ENCODE measurements at places on chromosomes 13 and 19.

- DNase-seq: no peak
Measured at GRCh38 chr13:49098198-49098597, 121.9 kb upstream of the MLNR start.

DNA sequence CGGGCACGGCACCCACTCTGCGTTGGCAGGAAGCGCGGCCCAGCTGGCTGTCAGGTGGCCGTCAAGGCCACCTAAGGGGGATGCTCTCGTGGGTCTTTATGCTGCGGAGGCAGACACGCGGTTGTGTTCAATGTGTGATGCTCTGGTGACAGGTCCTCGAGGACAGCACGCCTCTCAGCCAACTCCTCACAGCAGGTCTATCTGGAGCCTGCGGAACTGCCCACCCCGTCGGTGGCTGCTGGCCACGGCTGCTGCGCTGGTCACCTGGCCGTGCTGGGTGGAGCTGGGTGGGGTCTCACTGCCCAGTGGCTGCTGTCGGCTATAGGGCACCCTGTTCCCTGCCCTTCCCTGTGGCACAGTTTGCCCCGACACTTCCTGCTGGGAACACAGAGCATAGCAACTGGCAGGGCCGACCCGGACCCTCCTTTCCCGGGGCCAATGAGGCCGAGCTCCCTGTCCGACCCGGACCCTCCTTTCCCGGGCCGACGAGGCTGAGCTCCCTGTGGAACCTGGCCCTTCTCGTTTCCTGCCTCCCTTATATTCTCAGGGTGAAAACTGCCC, 14.3 kb upstream of the F7 start:
- DNase-seq: peak; percentile 14

GRCh38 chr13:31807090-31807541, 67.8 kb downstream of the RXFP2 start:
- DNase-seq: no peak

DNA sequence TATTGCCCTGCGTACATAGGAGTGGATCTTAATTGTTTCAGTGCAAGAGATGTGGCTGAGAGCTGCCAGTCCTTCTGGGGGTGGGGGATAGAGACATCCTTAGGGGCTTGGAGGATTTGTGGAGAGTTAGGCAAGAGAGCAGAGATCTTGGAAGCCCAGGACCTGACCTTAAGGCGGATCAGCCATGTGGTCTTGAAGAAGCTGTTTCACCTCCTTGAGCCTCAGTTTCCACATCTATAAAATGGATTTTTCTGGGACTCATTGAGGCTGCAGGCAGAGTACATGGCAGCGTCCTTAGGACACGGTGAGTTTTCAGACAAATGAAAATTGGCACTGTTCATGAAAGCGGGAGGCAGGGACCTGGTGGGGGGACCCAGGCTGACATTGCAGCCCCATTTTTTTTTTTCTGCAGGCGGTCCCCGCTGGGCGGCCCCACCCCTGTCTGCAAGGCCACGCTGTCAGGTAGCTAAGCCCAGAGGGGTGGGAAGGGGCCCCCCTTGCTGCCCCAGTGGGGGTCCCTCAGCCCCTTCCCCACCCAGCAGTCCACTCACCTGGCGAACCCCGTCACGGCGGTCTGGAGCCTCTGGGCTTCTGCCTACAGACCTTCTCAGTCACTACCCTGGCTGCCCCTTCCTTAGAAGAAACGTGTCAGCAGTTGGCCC, 30.0 kb downstream of the PDE4A start:
- DNase-seq: no peak

- DNase-seq: no peak
Measured at GRCh38 chr13:66216728-66217127, 1013.4 kb downstream of the PCDH9 start.

GRCh38 chr19:28603453-28603852, 609.5 kb downstream of the UQCRFS1 start:
- DNase-seq: no peak

GRCh38 chr13:50401721-50402465, 386.6 kb downstream of the KCNRG start:
- DNase-seq: no peak

- DNase-seq: no peak
Measured at GRCh38 chr13:50970956-50971355, 61.4 kb downstream of the RNASEH2B start.

DNA sequence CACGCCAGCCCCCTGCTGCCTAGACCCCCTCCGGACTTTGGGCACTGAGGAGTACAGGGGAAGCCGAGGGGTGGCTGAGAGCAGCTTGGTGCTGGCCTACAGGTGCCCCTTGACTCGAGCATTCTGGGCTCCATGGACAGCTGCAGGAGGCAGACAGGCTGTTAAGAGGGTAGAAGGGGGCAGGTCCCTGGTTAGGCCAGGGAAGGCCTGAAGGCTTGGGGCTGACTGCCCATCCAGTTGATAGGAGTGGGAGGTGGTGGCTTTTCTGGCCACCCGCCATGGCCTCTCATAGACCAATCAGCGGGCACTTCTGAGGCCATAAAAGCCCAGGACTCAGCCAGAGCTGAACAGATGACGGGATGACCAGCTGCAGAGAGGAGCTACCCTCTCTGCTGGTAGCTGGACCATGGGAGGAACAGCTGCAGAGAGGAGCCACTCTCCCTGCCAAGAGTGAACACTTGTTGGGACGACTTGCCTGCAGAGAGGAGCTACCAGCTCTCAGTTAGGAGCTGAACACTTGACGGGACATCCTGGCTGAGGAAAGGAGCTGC, 10.7 kb upstream of the SUPT20H start:
- DNase-seq: no peak

Data from right lobe of liver (tissue), 6 donors.